IMR-90 (cell line): ENCODE measurements at places on chromosomes 11 and 22.
A peak's percentile ranks its signal among the peaks of the same experiment; 100 is the strongest.

- DNase-seq = no peak
Observed at GRCh38 chr11:45485070-45485707, 180.2 kb downstream of the CHST1 start.

GRCh38 chr11:113448316-113448677 lies 26.9 kb downstream of the DRD2 start:
- no peak for DNase-seq

DNA sequence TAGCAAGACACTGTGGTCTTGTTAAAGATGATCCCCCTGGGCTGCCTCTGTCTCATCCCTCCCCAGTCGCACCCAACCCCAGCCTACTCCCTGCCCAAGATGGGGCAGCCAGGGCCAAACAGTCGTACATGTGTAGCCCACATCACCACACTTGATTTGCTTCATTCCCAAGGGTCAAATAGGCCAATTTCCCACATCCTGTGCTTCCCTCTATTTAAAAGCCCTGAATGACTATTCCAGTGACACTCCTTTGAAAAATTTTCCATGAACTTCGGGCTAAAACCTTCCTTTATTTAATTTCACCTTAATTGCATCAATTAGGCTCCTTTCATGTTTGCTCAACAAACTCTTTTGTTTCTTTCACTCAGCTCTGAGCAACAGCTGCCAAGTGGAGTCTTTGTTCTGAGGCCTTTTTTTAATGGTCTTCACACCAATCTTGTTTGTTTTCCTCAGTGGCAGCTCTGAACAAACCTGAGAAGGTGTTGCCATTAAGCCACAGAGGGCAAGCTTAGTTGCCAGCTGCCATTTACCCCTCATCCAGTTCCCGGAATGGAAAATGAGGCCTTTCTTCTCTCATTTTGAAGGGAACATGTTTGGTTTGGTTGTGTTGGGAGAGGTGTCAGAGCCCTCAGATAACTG lies 126.9 kb downstream of the APIP start:
- DNase-seq = peak; percentile 4

DNA sequence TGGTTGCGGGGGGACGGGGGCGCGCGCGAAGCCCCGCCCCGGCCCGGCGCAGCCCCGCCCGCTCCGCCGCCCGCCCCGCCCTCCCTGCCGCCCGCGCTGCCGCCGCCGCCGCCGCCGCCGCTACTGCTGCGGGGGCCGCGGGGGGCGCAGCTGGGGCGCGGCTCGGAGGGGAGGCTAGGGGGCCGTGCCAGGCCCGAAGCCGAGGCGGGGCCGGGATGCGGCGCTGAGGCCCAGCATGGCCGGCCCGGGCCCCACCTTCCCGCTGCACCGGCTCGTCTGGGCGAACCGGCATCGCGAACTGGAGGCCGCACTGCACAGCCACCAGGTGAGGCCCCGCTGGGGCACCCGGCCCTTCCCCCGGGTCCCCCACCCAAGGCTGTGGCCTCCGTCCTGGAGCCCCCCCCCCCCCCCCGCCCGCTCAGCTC lies at the start of gene ANKRD13D:
ANKRD13D (plus strand) TSS at position 78 of the 425 bp plus-strand sequence; CDS start at position 236, 158 bp downstream.
- DNase-seq = no peak

GRCh38 chr11:94309757-94310156 lies 5.4 kb downstream of the IZUMO1R start:
- DNase-seq = no peak

GRCh38 chr11:134069426-134070341 lies 812 bp downstream of the JAM3 start:
- peak; percentile 31 for DNase-seq

DNA sequence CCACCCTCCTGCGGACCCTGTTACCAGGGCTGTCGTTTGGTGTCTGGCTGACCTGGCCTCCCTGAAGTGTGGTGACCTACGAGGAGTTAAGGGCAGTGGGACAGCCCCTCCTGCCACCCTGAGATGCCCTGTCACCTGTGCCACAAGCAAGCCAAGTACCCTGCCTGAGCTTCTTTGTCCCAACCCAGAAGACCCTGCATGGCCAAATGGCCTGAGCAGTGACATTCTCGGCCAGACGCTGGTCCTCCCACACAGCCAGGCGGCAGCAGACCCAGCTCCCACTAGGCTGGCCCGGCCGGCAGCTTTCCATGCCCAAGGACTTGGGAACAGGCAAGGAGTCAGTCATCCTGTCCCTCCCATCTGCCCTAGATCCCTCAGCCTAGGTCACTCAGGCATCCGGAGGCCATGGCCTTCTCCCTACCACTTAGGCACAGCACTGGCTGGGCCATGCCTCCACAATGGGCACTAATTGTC lies 7.6 kb downstream of the ARVCF start:
- no peak for DNase-seq

- peak; percentile 34 for DNase-seq
Observed at GRCh38 chr22:20946080-20946986, 20.7 kb upstream of the AIFM3 start.

- no peak for DNase-seq
Observed at GRCh38 chr11:112051768-112052167, 22.0 kb downstream of the PIH1D2 start.
